Stimulated activated CD4-positive, alpha-beta T cell treated with anti-CD3 and anti-CD28 coated beads, Interleukin-1b, Interleukin-23, amount 100 ng/mL, for 1 hour (primary cell): ENCODE measurements at places on chromosomes 11 and 22.
A peak's percentile ranks its signal among the peaks of the same experiment; 100 is the strongest.

DNA sequence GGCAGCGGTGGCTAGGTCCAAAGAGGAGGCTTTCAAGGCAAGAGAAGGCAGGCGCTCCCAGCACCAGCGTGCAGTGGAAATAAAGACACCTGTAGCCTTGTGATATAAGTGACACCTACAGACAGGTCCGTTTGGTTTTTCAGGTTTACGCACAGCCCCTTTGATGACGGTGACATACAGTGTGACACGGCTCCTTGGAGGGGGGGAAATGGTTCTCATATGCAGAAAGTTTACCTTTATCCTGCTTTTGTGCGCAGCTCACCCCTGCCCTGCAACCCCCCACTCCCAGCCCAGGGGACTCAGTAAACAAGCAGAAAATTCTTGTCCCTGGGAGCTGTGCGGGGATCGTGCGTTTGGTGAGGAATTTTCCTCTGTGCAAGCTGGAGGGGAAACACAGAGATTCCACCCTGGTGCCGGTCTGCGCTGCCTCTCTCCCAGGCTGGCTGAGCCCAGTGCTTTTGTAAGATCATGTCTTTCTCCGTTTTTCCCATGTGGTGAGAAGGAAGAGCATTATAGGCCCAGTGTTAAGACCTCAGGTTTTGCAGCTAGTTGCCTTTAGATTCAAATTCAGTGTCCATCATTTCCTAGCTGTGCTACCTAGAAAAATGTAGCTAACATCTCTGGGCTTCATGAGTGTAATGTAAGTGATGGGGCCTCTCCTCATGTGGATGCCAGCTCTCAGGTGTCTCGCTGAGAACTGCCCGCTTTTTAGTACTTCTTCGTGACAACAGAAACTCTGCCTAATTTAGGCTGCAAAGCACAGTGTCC is at the start of gene ELF5:
TSS of gene ELF5 (minus strand) at position 113 of the 768 bp plus-strand sequence. CDS start 8,045 bp downstream, outside the sequence.
- no peak for DNase-seq

DNA sequence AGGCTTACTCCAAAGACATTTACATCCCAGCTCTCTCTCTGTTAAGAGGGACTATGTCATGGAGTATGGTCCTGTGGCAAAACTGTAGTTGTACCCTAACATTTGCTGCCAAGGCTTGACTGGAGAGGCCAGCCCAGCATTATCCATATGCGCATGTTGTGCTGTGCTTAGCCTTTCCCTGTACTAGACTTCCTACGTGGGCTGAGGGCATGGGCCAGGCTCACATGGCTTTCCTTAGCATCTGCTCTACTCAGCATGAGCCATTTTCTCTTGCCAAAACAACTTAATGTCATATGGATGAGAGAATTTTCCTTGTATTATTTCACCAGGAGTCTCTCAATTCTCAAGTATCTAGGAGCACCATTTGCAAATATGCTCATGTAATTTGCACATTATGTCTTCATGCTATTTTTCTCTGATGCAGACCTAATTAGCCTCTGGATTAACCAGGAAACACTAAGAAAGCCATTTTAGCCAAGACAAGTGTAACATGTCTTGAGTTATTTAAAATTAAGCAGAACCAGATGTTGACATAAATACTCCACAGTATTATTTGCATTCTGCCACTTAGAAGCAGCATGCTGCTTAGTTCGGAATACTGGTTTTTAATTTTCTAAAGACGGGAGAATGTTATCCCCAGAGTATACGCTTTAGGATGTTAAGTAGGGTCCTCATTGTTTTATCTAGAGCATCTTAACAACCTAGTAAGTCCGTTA is 71.7 kb upstream of the FAR1 start:
- no peak for DNase-seq

DNA sequence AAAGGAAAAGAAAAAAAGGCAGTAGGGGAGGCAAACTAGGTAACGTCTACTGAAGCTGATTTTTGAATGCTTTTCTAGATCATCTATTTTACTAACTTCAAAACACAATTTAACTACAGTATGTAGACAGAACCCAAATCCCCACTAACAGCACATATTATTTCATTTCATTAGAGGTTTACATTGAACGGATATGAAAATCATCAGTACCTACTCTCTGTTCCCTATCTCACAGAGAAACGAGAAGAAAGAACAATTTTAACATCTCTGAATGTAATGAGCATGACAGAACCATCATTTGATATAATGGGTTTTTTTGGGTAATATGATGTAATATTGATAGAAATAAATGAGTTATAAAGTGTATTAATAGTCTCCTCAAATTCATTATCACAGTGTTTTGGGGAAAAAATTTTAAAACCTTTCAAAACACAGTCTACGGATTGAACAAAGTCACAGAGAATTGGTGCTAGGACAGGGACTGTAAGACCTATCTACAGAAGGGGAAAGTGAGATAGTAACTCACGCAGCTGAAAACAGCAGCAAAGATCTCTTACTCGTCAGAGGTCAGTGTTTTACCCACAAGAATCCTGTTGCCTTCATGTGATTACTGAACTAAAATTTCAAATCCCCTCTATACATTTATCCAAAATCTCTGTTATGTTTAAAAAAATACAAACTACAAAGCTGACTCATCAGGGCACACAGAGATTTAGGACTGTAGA is 77.3 kb downstream of the ZBTB44 start:
- no peak for DNase-seq

- DNase-seq = no peak
Measured at GRCh38 chr22:50074056-50074455, 11.2 kb downstream of the MLC1 start.

- DNase-seq = no peak
Measured at GRCh38 chr22:44407171-44407986, 90.7 kb downstream of the RTL6 start.

- DNase-seq = peak; percentile 34
Measured at GRCh38 chr22:45863981-45864751, 112.8 kb downstream of the WNT7B start.
